ENCODE measurements at places on chromosomes 12 and 14.
A peak's percentile ranks its signal among the peaks of the same experiment; 100 is the strongest.

DNA sequence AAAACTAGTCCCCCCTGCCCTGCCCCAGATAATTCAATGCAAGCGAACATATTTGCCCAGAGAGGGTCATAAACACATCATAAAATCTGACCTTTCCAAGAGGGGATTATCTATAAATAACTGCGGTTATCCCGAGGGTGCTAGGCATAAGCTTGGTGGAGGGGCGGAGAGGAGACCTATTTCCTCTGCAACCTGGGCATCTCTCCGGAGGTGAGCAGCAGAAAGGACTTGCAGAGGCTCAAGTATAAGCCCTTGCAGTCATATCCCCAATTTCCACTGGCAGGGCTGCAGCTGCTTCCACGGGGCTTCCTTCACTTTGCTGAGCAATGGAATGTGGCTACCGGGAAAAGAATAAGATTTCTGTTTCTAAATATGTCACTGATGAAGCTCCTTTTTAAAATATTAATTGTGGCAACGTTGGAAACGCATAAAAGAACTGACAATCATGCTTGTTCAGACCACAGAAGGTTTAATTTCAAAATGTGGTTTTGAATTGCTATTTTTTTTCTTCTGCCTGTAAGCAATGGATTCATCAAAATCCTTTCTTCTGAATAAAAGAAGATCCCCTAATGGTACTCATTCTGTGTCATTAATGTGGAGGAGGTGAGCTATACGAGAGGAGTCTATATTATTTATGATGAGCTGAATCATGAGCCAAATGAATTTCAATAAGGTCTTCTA, 268.9 kb upstream of the ATP2B1 start:
- DNase-seq, result peak; percentile 7

DNA sequence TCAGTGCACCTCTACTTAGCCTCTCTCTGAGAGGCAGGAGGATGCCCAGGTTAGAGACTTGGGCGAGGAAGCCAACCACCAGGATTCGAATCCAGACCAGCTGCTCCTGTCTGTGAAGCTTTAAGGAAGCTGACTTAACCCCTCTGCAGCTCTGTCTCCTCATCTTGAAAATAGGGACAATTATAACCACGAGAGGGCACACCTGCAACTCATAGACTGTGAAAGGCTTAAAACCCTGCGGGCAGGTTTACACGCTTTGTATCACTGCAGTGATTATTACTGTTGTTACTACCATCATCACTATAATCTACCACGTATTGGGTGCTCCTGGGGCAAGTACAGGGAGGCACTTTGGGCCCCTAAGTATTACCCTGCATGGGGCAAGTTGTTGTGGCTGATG, 379.8 kb downstream of the VRK1 start:
- DNase-seq, result peak; percentile 29

DNA sequence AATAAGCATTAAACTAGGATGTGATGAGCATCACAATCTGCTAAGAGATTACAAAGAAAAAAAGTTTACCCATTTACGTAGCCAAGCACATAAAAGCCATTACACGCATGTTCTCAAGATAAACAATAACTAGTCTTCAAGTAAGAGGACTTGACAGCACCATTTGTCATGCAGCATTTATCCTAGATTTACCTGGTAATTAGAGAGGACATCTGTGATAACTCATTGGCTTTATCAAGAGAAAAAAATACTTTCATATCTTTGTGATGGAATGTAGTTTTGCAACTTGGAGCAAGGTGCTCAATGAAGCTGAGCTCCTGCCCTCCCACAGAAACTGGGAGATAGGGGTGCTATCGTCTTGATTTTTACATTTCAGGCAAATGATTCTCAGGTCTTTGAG, 1023.7 kb downstream of the FSCB start:
- no peak for DNase-seq

GRCh38 chr12:109428037-109428629, 49.0 kb downstream of the KCTD10 start:
- DNase-seq, result peak; percentile 85

DNA sequence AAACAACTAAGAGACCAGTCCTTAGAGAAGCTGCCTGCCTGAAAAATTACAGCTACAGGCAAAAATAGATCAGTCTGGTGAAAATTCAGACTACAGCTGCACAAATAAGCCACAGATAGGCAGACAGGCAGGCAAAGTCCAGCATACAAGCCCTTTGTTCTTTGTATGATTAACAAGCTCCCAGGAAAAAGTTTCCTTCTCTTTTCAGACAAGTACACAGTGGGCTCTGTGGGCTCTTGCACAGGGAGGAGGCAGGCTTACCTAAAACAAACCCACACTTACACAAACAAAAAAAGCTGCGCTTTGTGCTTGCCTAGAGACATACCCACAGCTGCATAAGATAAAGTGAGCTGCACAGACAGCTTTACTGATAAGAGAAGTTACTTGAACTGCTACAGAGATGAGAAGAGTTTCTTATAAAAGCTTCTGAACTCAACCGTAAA, 7.7 kb downstream of the OR6C68 start:
- DNase-seq, result peak; percentile 11

DNA sequence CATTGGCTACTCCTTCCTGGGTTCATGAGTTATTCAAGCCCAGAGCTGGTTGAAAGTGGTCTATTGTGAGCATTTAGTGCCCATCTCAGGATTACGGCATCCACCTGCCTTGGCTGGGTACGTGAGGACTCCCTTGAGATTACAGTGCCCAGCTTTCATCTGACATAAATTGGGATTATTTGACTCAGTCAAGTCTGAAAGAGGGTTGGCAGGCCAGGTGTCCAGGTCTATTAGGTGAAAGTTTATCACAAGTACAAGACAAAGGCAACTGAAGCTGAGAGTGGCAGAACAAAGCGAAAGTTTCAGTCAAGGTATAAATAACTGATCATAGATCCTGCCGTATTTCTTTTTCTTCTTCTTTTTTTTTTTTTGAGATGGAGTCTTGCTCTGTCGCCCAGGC, 84.6 kb upstream of the ATF7IP start:
- no peak for DNase-seq

DNA sequence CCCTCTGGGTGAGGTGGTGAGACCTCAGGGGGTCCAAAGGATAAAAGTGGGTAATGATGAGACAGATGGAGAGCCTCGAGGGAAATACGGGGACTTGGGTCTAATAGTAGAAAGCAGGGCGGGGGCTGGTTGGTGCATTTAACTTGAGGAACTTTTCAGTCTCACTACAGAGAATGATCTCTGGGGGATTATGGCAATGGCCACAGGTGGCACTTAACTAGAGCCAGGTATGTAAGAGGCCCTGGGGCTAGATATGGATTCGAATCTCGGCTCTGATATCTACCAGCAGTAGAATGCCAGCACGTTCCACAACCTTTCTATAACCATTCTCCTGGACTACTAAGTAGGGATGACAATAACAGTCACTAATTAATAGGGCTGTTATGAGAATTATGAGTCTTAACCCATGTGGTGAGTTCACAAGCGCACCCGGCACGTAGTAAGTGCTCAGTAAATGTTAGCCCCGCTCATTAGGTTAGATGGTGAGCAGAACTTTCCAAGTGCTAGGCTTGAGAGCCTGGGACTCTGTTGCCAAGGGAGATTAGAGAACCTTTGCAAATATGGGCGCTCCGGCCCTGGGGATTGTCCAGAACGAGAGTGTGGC, 888 bp upstream of the PLXNC1 start:
- no peak for DNase-seq

DNA sequence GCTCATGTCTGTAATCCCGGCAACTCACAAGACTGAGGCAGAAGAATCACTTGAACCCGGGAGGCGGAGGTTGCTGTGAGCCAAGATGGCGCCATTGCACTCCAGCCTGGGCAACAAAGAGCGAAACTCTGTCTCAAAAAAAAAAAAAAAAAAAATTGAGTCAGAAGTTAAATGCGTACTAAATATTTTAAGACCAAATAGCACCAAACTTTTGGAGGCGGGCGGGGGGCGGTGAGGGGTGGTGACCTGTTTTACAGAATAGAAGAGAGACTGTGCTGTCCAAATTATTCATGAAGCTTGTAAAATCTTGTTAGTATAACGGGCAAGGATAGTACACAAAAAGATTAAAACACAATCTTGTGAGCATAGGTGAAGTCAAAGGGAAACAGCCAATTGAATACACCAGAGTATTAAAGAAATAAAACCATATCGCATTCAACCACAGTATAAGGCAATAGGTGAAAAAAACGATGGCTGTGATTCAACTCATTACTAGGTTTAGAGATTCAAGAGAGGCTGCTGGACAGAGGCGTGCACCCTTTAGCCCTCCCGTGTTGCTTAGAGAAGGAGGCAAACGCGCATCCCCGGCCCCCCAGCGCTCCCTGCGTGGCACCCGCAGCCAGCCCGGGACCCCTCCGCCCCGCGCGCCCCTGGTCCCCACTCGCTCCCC, 571 bp downstream of the ZNF891 start:
- DNase-seq, result no peak

- no peak for DNase-seq
Observed at GRCh38 chr14:73459959-73460358, 1.6 kb upstream of the NUMB start.

DNA sequence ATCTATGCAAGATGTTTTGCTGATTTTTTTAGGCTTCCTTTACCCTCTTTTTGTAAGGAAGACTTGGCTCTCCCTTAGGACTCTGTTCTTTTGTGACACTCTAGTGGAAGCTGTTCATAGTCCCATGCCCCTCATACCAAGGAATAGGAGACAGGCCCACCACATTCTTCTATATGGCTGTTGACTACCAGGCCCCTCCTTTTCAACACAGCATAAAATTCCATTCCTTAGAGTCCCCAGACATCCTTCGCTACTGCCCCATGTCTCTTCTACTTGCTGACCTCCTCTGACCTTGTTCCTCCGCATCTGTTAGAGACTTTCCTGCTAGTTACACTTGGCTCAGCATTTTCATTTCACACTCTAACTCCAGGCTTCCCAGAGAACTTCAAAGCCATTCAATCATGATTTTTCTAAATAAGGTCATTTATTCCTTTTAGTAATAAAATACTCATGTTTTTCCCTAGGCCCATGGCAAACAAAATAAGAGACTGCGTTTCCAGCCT, 9.7 kb downstream of the PIK3C2G start:
- no peak for DNase-seq

GRCh38 chr12:108116699-108117098, 12.4 kb upstream of the WSCD2 start:
- DNase-seq, result peak; percentile 21

DNA sequence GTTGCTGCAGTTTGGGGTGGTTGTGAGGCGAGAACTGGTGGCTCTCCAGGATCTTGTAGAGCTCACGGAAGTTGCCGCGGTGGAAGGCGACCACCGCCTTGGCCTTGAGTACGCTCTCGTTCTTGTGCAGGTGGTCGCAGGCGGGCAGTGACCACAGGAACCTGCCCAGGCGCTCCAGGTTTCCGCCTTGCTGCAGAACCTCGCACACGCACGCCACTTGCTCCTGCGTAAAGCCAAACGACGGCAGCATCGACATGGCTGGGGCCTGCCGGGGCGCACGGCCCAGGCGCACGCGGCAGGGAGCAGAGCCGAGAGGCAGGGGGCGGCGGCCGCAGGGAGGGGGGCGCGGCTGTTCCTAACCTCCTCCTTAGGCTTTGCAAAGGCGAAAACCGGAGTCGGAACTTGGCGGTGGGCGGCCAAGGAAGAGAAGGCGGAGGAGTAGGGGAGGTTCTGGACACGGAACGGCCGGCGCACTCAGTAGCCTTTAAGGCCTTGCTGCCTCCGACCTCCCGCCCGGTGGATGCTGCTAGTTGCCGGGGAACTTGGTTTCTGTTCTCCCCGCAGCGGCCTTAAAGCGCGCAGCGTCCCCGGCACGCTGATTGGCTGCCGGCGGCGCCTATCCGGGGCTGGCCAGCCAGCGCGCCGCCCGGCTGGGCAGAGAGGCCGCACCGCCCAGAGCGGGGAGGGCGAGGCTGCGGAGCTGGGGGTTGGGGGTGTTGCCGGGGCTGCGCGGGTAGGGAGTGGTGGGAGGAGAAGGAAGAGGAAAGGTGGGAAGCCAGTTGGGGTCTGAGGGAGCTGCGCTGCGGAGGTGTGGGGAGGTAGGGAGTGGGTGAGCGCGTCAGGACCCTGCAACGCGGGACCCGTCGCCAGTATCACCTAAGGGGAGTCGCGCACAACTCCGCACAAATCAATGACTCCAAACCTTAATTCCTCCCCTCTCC, at the start of gene SIX1:
Gene SIX1, minus strand, starts transcription at position 544 of the 941 bp plus-strand sequence. Its CDS starts 288 bp downstream, at position 256.
- peak; percentile 97 for DNase-seq

DNA sequence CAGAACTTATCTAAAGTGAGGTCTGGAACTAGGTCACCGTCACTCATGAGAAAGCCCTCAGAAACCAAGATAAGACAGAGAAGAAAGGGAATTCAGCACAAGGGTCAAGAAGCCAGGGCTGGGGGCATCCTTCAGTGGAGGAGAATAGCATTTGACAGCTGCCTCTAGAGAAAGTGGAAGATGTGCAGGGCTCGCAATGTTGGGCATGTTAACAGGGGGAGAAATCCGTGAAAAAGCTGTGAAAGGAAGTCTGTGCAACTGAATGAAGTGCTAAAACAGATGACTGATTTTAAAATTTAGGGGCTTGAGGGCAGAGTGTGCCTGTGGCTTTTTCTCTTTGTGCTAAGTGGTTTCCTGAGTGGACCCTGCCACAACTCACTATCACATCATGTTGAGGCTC, 97.7 kb upstream of the IFNG-AS1 start:
- no peak for DNase-seq

GRCh38 chr14:23339506-23340268, 13.0 kb downstream of the SLC22A17 start:
- DNase-seq, result no peak

DNA sequence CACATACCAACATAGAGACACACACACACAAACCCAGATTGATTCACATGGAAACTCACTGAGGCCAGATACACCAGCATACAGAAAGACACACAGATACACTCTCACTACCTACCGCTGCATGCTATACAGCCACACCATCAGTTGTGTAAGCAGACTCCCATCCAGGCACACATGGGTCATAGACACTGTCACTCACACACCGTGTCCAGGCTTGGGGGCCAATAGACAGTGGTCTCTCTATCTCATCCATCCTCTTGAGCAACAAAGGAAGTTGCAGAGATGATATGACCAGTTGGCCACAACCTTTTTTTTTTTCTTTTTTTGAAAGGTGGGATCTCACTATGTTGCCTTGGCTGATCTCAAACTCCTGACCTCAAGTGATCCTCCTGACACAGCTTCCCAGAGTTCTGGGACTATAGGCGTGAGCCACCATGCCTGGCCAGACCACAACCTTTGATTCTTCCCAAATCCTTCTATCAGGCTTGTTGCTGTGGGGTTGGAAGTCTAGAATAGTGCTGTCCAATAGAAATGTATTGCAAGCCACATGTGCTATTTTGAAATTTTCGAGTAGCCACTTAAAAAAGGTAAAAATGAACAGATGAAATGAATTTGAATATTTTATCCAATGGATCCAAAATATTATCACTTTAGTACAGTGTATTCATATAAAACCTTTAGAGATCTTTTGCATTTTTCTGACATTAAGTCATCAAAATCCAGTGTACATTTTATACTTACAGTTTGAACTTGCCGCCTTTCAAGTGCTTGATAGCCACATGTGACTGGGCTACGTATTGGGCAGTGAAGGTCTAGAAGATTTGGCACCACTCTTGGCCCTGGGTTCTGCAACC, 7.4 kb downstream of the LRP1-AS start:
- DNase-seq, result no peak

GRCh38 chr12:98182821-98183220, 332.6 kb upstream of the TMPO start:
- DNase-seq, result no peak

GRCh38 chr12:92756898-92757596, 54.3 kb downstream of the PLEKHG7 start:
- no peak for DNase-seq

GRCh38 chr14:96741151-96741977, 55.8 kb upstream of the VRK1 start:
- DNase-seq, result peak; percentile 71
